ENCODE measurements at places on chromosomes 6 and 20. TPM values are rescaled to one million over a fixed set of nuclear protein-coding genes. Genes with fewer than 3 reads are reported as not detected.
A peak's percentile ranks its signal among the peaks of the same experiment; 100 is the strongest.

- DNase-seq, result no peak
- H3K27me3 ChIP-seq, result no peaks in the 10 kb centered on the region
- no peaks in the 10 kb centered on the region for H3K36me3 ChIP-seq
- peak overlapping the region; percentile 64 for H3K27ac ChIP-seq
- peaks cover 13% of the 10 kb centered on the region for H3K4me1 ChIP-seq
Measured at GRCh38 chr20:3297079-3297378, 58.0 kb upstream of the SLC4A11 start.

Gene CALHM4
- total RNA-seq, result not detected

DNA sequence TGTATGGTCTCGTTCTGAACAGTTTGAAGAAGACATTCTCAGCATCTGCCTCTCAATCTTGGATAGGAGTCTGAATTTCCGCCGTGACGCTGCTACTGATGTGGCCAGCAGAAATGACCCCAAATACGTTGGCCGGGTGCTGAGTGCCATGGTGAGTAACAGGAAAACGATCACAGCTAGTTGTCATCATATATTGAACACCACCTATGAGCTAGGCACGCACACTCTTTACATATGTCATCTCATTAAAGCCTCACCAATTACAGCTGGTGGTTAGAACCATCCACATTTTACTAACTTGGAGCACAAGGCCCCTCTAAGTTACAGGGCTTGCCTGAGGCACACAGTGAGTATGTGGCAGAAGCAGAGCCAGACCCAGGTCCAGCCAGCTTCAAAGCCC, 17.1 kb downstream of the TGM3 start:
- no peaks in the 10 kb centered on the region for H3K4me1 ChIP-seq
- DNase-seq, result no peak
- no peaks in the 10 kb centered on the region for H3K36me3 ChIP-seq
- no peak overlapping the region for H3K4me3 ChIP-seq
- no peak overlapping the region for H3K27ac ChIP-seq

DNA sequence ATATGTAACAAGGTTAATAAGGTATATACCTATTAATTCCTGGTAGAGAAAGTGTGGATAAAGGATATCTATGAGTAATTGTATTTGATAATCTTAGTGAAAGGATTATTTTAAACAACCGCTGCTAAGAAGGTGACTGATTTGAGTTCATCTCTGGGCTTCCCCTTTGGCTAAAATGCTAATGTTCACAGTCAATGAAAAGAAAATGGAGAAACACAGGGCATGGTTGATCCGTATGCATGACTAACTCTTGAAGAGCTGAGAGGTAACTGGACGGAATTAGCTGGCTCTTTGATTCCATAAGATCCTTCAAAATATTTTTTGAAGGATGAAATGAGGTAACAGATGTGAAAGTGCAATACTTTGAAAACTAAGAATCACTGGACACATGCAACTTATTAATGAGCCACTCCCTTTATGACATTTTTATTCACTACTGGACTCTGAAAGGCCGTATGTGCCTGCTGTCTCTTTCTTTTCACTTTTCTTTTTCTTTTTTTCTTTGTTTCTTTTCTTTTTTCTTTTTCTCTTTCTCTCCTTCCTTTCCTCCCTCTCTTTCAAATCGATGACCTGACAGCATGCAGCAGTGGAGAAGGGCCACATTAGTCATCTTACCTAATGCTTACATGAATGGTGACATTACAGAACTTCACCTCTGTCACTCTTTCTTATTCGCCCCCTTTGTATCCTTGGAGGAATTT, 464.6 kb downstream of the CDKAL1 start:
- no peak for DNase-seq
- no peaks in the 10 kb centered on the region for H3K36me3 ChIP-seq
- no peaks in the 10 kb centered on the region for H3K27me3 ChIP-seq

Gene PLCB4
- total RNA-seq, result 65.6 TPM
